Activated CD4-positive, CD25-positive, alpha-beta regulatory T cell (primary cell): ENCODE measurements at places on chromosomes 1 and 21.

DNA sequence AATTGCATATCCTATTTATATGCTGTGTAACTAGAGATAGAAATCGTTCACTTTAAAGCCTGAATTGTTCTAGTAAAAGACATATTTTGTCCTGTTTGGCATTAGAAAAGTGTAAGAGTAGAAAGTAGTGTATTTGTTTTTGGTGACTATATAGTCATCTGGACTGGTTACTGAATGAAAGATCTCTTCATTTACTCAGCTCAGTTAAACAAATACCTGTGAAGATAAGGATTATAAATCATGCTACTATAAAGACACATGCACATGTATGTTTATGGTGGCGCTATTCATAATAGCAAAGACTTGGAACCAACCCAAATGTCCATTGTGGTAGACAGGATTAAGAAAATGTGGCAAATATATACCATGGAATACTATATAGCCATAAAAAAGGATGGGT, 125.1 kb downstream of the PLA2G4A start:
- DNase-seq: no peak

GRCh38 chr1:89735479-89735878, 85.4 kb upstream of the LRRC8D start:
- no peak for DNase-seq

DNA sequence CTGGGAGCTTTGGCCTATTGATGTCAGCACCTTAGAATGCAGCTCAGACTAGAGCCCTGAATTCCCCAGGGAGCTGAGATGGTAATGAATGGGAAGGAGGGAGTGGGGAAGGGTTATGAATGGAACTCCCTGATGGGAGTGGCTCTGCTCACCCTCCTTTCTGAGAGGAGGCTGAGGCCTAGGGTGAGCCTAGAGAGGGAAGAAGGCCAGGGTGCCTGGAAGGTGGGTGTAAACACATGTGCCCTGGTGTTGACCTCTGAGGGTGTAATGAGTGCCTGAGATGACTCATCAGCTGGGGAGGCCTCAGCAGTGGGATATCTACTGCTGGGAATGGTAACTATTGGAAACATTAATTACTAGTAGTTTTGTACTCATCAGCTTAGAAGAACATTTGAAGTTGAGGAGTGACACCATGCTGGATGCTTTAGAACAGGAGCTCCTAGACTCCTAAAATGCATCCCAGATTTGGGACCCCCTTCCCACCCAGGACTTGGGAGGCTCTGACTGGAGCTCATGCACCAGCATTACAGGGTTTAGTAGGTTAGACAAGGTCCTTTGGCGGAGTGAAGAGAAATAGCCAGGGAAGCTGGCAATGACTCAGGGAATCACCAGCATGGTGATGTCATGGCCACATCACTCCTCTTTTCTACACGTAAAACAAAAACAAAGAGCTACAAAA, 16.0 kb upstream of the PIGV start:
- no peak for DNase-seq

DNA sequence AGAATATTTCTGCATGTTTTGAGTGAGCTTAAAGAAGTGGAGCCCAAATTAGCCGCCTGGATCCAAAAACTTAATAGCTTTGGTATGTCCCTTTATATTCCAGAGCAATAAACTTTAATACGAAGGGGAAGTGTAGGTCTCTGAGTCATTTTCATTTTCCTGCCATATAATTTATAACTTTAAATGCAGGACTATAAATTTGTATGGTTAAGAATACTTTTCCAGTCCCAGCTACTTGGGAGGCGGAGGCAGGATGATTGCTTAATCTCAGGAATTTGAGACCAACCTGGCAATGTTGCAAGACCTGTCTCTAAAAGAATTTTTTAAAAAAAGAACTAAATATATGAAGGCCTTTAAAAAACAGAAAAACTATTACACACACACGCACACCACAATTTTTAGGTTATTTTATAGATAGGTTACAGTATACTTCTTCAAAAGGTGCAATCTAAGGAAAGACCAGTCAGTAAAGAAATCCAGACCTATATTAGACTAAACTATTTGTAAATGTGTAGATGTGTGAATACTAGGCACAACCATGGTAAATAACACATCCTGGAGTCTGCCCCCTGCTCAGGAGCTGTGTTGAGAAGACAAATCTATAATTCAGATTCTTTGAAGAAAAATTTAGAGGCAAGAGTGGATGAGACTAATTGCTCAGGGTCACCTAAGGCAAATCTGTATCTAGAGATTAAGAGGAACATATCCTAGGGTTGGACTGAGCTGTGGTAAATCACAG, 80.3 kb downstream of the TTC3 start:
- DNase-seq: no peak

DNA sequence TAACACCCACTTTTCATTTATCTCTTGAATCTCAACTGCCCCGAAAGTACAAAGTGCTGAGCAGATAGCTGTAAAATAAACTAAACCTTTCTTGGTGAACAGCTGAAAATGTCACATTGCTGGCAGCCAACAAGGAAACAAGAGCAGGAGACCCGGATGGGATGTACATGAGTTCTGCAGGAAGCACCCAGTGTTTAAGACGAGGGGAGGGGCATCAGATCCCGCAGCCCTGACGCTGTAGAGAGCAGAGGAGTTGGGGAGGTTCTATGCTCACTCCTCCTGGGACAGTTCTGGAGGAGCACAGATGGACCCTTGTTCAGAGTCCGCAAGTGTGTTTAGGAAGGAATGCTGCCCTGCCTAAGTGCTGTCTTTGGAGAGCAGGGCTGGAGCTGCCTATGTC, 32.0 kb upstream of the EPHA8 start:
- DNase-seq: no peak

DNA sequence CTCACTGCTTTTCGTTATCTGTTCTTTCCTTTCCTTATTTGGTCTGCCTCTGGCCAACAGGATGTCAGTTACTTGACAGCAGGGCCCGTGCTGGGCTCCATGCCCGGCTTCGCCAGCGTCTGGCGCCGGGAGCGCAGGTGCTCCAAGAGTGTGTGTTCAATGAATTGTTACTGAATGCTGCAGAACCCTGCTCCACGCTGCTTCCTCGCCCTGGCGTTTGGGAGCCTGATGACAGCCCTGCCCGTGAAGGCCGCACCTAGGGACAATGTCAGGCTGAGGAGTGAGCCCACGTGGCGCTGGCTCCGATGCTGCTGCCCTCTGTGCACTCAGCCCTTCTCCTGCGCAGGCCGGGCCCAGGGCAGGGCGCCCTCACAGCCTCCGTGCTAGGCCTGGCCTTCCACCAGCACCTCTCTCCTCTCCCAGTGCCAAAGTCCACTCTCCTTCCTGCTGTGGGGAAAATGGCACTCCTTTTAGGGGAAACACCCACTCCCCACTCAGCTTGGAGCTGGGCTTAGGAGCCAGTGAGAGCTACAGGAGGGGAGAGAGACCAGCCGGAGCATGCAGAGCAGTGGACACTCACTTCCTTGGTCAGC, 51.4 kb downstream of the ACBD3 start:
- DNase-seq: no peak

- no peak for DNase-seq
Observed at GRCh38 chr1:118101515-118101844, 83.5 kb downstream of the SPAG17 start.

- no peak for DNase-seq
Observed at GRCh38 chr21:35614396-35614921, 445.9 kb downstream of the SETD4 start.

DNA sequence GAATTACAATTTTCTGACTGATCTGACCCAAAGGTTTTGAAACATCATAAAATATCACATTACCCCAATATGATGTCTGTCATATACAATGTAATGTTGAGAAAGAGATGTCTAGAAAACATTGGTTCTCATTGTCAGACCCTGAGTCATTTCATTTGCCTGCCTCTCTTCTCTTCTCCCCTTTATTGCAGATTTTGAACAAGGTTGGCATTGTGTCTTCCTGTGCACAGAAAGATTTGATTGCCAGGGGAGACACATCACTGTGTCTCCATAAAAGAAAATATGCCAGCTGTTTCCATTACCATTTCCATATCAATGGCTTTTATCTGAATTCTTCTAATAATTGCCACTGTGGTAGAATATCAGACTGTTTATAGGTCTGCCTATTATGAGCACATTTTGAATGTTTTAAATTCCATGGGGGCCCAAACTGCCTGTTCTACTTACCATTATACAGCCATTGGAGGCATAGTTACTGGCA, 65.6 kb downstream of the IFI44 start:
- DNase-seq: no peak

- no peak for DNase-seq
Observed at GRCh38 chr1:232891071-232891470, 59.3 kb upstream of the NTPCR start.

DNA sequence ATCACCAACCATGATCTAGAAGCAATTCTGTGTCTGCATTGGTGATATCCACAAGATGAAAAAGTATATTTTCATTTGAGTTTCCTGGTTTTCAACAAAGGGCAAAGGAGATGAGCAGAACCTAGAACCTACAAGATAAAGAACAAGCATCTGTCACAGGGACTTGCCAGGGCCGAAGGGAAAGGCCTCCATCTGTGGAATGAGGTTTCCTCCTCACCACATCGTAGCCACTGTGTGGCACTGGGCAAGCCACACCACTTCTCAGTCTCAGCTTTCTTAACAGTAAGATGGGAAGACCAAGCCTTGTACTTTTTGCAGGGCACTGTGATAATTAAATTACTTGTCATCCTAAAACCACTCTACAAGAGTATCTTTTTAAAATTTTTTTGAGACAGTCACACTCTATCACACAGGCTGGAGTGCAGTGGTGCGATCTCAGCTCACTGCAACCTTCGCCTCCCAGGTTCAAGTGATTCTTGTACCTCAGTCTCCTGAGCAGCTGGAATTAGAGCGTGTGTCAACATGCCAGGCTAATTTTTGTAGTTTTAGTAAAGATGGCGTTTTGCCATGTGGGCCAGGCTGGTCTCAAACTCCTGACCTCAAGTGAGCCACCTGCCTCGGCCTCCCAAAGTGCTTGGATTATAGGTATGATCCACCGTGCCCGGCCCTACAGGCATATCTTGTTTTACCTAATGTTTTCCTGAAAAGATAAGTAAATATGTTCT, 45.8 kb downstream of the ARHGEF11 start:
- DNase-seq: no peak

- DNase-seq: no peak
Observed at GRCh38 chr21:37993071-37993470, 76.8 kb upstream of the KCNJ6 start.

DNA sequence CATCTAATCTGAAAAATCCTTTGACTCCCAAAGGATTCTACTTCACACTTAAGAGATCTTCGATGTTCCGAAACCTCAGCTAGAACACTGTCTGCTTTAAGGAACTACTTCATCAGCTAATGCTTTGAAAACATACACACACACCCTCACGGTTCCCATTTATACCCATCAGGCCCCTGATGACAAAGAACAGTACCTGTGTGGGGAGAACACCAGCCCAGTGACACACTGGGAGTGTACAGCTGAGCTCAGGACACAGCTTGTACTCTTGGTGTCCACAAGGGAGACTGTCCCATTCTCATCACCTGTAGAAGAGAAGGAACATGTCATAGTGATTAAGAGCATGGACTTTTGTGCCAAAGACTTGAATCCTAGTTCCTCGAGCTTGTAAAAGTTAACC, 6.6 kb downstream of the WDR77 start:
- no peak for DNase-seq

GRCh38 chr1:245166471-245166885, 11.7 kb downstream of the KIF26B start:
- no peak for DNase-seq

- no peak for DNase-seq
Observed at GRCh38 chr21:34640858-34641257, 25.9 kb upstream of the RCAN1 start.

- no peak for DNase-seq
Observed at GRCh38 chr1:37034121-37035013, at the start of gene GRIK3. Gene GRIK3, minus strand, starts transcription at chr1:37034515. Its CDS starts 407 bp downstream, at chr1:37034108.

GRCh38 chr1:55000110-55001085, 1.7 kb downstream of the BSND start:
- no peak for DNase-seq

DNA sequence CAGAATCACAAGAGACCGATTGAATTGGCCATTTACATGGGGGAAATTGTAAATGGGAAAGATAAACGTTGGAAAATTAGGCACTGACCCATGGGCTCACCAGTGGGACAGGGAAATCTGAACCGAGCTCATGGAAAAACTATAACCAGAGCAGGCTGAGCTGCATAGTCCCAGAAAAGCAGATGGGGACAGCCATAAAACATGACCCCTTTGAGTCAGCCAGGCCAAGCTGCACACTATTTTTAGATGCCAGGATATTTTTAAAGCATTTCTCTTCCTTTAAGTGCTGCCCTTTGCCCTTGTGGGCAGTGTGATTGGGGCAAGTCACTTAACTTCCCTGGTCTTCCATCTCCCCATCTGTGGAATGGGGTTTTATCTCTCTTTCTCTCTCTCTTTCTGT, 184.1 kb downstream of the FOXD2 start:
- DNase-seq: no peak

- no peak for DNase-seq
Observed at GRCh38 chr21:26554365-26554764, 18.7 kb downstream of the CYYR1 start.

DNA sequence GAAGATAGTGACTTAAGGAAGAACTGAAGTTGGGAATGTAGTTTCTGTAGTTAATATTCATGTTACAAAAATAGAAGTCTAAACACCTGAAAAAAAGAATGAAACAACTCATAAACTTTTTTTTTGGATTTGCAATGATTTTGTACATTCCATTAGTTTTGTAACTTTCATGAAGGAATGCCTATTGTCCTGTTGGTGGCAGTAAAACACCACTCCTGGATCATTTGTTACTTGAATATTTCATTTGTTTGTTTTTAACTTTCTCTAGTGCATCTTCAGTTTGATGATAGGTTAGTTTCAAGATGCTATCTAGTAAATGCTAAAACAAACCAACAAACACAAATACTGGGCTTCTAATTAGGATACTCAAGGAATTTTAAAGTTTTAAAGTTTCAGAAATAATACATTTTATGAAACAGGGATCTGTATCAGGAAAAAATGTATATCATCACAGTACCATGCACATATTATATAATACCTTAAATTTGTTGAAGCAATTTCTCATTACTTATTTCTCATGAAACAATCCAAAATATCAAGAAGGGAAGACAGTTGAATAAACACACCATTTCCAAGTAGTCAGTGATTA, 229.7 kb upstream of the CACYBP start:
- no peak for DNase-seq

- no peak for DNase-seq
Observed at GRCh38 chr21:42572906-42573495, 59.3 kb downstream of the SLC37A1 start.

DNA sequence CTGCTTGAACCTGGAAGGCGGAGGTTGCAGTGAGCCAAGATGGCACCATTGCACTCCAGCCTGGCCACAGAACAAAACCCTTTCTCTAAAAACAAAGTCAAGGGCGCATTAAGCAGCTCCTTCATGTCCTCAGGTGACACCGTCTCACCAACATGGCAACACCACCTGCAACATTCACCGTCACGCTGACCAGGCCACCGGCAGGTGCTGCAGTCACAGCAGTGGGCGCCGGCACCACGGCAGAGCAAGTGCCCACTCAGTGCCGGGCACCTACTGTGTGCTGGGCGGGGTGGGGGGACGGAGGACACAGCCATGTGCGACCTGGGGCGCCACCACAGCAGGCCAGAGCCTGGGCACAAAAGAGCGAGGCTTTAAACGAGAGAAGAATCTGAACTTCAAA, 12.1 kb downstream of the ATAD3B start:
- DNase-seq: no peak

GRCh38 chr1:20322081-20322824, 31.6 kb downstream of the VWA5B1 start:
- no peak for DNase-seq

GRCh38 chr1:64983110-64983509, 16.8 kb upstream of the JAK1 start:
- DNase-seq: no peak

- no peak for DNase-seq
Observed at GRCh38 chr1:244851546-244852231, 12.7 kb downstream of the HNRNPU start.
